ENCODE measurements at places on chromosomes 5 and 9. TPM values are rescaled to one million over a fixed set of nuclear protein-coding genes. Genes with fewer than 3 reads are reported as not detected.

HARS1 gene
- total RNA-seq: 83.4 TPM

GRCh38 chr5:158856794-158857193 is 242.9 kb downstream of the EBF1 start:
- DNase-seq: no peak

DNA sequence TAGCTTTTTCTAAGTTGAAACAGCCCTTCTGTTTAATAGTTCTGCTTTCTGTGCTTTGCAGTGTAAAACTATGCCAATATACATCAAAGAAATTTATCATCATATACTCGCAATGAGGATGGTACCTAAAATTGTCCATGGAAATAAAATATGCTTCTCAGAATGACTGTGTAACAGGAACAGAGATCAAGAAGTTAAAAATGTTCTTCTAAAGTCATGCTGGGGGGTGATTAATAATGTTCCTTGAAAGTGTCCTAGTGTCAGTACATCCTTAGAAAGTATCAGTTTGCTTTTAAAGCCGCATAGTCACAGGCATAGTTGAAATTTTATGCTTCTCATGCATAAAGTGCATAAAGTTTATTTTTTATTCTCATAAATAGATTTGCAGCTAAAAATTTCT is 4.0 kb upstream of the LRRC70 start:
- DNase-seq: no peak

- no peak for DNase-seq
Observed at GRCh38 chr9:3848445-3849114, 322.8 kb upstream of the RFX3 start.

- DNase-seq: no peak
Observed at GRCh38 chr9:92295240-92295790, 1.8 kb upstream of the IARS1 start.

DNA sequence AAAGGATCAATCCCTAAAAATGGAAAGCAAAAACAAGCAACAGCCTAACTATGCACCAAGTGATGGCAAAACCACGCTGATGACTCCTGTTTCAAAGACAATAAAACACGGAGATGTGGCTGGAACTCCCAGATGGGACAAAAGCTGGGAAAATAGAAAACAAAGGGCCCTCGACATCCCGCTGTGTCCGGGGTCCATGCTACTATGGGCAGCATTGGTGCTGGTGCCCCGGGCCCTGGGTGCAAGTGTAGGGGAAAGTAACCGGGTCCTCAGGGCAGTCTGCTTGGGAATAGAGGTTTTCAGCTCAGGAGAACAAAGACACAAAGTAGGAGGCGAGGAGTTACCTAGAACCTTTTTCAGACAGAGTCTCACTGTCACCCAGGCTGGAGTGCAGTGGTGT is 46.1 kb downstream of the MRPL36 start:
- DNase-seq: no peak
